Thoracic aorta (tissue), 2 donors: ENCODE measurements at places on chromosomes 7 and 10.

GRCh38 chr10:122311716-122312115 is 40.6 kb downstream of the BTBD16 start:
- DNase-seq = no peak
- no peak overlapping the region for H3K4me3 ChIP-seq
- no peaks in the 10 kb centered on the region for H3K27me3 ChIP-seq

DNA sequence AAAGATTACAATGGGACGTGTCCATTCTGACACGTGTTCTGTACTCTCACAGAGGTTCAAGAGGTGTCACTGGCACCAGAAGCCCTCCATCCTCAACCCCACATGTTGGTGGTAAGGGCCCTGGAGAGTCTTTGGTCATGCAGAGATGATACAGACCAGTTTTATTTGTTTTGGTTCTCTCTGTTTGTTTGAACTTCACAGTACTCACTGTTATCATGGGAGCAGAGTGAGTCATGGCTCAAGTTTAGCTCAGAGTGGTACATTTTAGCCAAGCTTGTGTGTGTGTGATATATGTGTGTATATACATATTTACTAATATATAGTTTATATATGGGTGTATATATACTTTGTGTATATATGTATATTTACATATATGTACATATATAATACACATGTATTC is 935.6 kb downstream of the GRID1 start:
- no peaks in the 10 kb centered on the region for H3K4me1 ChIP-seq
- H3K27me3 ChIP-seq = no peaks in the 10 kb centered on the region
- no peak for DNase-seq
- H3K27ac ChIP-seq = no peak overlapping the region
- H3K4me3 ChIP-seq = no peak overlapping the region

GRCh38 chr7:55969391-55969790 is 5.0 kb downstream of the NIPSNAP2 start:
- no peaks in the 10 kb centered on the region for H3K4me1 ChIP-seq
- H3K4me3 ChIP-seq = no peak overlapping the region
- DNase-seq = no peak
- no peaks in the 10 kb centered on the region for H3K36me3 ChIP-seq
- no peak overlapping the region for H3K27ac ChIP-seq

DNA sequence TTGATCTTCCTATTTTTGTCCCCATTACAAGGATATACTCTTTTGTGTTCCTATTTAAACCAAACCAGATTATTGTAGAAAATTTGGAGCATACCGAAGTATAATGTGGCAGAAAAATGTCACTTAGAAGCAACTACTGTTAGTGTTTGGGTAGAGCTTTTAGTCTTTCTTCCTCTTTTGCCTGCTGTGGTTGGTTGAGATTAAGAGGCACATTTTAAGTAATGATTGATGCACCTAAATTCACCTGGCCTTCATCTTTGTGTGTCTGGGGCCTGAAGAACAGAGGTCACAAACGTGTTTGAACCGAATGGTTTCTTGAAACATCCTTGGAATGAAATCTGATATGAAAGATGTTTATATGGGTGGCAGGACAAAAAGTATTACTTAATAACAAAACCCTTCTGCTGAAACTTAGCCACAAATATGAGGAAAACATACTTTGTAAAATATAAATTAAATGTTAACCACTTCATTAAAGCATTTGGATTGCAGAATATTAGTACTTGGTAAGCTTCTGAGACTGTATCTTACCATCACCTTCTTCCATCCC is 2.6 kb downstream of the BPGM start:
- H3K4me1 ChIP-seq = peaks cover 3% of the 10 kb centered on the region
- H3K4me3 ChIP-seq = no peak overlapping the region
- no peaks in the 10 kb centered on the region for H3K27me3 ChIP-seq

- no peaks in the 10 kb centered on the region for H3K27me3 ChIP-seq
- H3K27ac ChIP-seq = no peak overlapping the region
- peaks cover 11% of the 10 kb centered on the region for H3K4me1 ChIP-seq
- H3K4me3 ChIP-seq = no peak overlapping the region
These were observed 213.6 kb upstream of the FZD1 start for GRCh38 chr7:91050677-91051076.

GRCh38 chr7:125563557-125563956 is 633.9 kb upstream of the POT1 start:
- H3K36me3 ChIP-seq = no peaks in the 10 kb centered on the region
- no peaks in the 10 kb centered on the region for H3K27me3 ChIP-seq
- DNase-seq = no peak

DNA sequence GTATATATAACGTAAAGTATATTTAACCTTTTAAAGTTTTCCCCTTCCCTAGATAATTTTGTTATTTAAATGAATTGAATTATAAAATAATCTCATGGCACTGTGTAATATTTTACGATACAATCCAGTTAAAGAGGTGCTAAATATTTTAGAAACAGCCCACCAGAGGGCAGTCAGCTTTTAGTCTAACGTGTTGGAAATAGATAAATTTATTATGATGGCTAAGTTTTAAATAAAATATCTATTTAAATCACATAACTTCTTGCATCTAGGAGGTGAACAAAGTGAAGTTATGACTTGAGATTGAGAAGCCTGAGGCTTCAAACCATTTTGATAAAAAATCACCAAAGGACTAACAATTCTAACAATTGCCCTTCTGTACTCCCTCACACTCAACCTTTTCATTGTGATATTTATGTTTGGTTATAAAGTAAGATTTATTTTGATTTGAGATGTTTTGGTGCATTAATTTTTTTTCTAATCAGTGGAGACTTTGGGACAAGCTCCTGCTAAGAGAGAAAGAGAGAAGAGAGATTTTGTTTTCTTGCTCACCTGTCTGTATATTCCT is 171.5 kb upstream of the SP4 start:
- DNase-seq = no peak
- no peak overlapping the region for H3K27ac ChIP-seq

DNA sequence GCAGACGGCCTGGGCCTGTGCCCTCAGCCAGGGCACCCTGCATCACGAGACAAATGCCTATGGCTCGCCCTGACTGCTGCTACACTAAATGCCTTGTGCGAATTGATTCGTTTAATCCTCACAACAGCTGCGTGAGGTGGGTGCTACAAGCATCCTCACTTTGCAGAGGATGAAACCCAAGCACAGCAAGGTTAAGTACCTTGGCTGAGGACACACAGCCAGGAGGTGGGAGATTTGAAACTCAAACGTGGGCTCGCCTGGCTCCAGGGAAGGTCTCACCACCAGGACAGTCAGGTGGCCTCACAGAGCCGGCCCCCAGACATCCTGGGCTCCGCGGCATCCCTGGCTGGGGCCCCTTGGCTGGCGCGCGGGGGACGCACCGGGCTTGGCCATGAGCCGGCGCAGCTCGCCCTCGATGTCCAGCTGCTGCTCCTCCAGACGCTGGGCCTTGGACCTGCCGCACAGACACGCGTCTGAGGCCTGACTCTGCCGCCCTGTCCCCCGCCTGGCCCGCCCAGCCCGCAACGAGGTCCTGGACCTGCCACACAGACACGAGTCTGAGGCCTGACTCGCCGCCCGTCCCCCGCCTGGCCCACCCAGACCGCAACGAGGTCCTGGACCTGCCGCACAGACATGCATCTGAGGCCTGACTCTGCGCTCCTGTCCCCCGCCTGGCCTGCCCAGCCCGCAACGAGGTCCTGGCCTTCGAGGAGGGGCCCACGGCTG is 22.0 kb downstream of the MICALL2 start:
- H3K36me3 ChIP-seq = peaks cover 18% of the 10 kb centered on the region
- DNase-seq = no peak
- no peak overlapping the region for H3K4me3 ChIP-seq
- H3K27me3 ChIP-seq = no peaks in the 10 kb centered on the region
- H3K4me1 ChIP-seq = no peaks in the 10 kb centered on the region
- no peak overlapping the region for H3K27ac ChIP-seq

GRCh38 chr10:99708428-99709012 is 23.4 kb downstream of the COX15 start:
- no peak overlapping the region for H3K27ac ChIP-seq
- no peak overlapping the region for H3K4me3 ChIP-seq
- DNase-seq = no peak
- no peaks in the 10 kb centered on the region for H3K27me3 ChIP-seq
- H3K36me3 ChIP-seq = peaks cover 16% of the 10 kb centered on the region

DNA sequence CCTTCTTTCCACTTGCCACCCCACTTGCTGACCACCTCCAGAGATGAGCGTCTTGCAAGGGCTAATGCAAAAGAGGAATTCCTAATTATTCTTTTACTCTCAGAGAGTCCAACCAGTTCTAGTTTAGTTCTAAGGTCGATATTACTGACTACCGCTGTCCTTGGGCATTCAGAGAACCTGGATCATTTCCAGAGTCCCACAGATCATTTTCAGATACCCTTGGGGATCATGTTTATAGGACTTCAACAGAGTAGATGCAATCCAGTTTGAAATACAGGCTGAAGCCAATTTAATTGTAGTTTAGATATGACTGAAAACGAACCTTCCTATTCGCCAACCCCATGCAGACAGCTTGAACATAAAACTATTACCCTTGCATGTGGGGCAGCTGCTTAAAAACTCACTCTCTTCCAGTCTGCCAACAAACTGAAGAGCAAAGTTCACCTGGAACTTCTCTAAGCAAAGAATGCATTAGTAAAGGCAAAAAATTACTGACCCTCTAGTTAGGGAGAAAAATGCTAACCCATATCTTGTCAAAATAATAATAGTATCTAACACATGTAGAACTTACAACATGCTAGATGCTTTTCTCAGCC is 22.4 kb downstream of the CFAP69 start:
- no peaks in the 10 kb centered on the region for H3K36me3 ChIP-seq
- no peaks in the 10 kb centered on the region for H3K27me3 ChIP-seq
- H3K4me3 ChIP-seq = peak overlapping the region; percentile 38
- DNase-seq = no peak

GRCh38 chr10:97427571-97428179 is 1.7 kb downstream of the PGAM1 start:
- peak overlapping the region; percentile 93 for H3K4me3 ChIP-seq
- H3K4me1 ChIP-seq = peaks cover 23% of the 10 kb centered on the region
- DNase-seq = no peak
- no peaks in the 10 kb centered on the region for H3K27me3 ChIP-seq

GRCh38 chr10:24451325-24451820 is 242.4 kb downstream of the KIAA1217 start:
- H3K27ac ChIP-seq = peak overlapping the region; percentile 32
- peaks cover 30% of the 10 kb centered on the region for H3K4me1 ChIP-seq
- H3K36me3 ChIP-seq = no peaks in the 10 kb centered on the region

- H3K27ac ChIP-seq = no peak overlapping the region
- H3K27me3 ChIP-seq = no peaks in the 10 kb centered on the region
- H3K36me3 ChIP-seq = no peaks in the 10 kb centered on the region
These were observed 4.0 kb upstream of the SH3PXD2A start for GRCh38 chr10:103859161-103860086.

DNA sequence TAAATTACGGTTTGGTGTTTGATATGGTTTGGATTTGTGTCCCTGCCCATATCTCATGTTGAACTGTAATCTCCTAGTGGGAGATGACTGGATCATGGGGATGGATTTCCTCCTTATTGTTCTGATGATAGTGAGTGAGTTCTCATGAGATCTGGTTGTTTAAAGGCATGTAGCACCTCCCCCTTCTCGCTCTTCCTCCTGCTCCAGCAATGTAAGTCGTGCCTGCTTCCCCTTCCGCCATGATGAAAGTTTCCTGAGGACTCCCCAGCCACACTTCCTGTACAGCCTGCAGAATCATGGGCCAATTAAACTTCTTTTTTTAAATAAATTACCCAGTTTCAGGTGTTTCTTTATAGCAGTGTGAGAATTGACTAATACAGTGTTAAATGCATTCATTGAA is 116.6 kb downstream of the DOCK4 start:
- H3K4me1 ChIP-seq = peaks cover 13% of the 10 kb centered on the region
- no peak overlapping the region for H3K27ac ChIP-seq
- H3K27me3 ChIP-seq = no peaks in the 10 kb centered on the region
- no peak for DNase-seq
- H3K36me3 ChIP-seq = no peaks in the 10 kb centered on the region

GRCh38 chr7:30012757-30013156 is 13.7 kb downstream of the FKBP14 start:
- no peaks in the 10 kb centered on the region for H3K27me3 ChIP-seq
- H3K36me3 ChIP-seq = no peaks in the 10 kb centered on the region
- DNase-seq = no peak
- H3K27ac ChIP-seq = no peak overlapping the region

DNA sequence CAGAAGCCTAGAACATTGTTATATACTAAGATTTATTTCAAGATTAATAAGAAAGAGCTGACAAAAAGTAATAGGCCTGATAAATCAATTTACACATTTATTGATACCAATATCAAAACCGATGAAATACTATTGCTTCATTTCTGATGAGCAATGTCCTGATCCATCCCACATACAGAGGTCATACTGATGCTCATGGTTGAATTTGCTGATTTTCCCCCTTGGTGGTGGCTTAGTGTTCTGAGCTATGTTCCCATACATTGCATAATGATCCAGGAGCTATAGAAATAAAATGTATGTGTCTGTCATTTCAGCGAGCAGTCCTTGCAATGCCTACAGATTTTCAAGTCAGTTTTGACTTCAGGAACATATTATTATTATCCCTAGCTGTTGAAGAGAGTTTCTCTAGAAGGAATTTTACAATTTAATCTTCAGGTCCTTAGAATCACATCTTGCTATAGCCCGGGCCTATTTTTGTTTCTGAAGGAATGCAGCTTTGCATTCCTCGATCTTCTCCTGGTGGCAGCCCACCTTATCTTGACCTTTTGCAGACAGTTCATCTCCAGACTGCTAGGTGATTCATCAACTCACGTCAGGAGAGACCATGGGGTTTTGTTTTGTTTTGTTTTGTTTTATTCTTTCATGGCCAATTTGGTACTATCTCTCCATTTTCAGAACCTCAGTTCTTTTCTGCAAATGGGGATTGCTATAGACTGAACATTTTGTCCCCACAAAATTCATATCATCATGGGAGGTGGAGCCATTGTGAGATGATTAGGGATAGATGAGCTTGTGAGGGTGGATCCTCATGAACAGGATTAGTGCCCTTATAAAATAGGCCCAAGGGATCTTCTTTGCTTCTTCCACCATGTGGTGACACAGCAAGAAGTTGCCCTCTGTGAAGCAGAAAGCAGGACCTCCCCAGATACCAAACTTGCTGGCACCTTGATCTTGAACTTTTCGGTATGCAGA is 465.6 kb upstream of the IGFBP3 start:
- H3K27ac ChIP-seq = no peak overlapping the region
- no peaks in the 10 kb centered on the region for H3K27me3 ChIP-seq
- no peak overlapping the region for H3K4me3 ChIP-seq
- H3K36me3 ChIP-seq = no peaks in the 10 kb centered on the region
- DNase-seq = no peak

DNA sequence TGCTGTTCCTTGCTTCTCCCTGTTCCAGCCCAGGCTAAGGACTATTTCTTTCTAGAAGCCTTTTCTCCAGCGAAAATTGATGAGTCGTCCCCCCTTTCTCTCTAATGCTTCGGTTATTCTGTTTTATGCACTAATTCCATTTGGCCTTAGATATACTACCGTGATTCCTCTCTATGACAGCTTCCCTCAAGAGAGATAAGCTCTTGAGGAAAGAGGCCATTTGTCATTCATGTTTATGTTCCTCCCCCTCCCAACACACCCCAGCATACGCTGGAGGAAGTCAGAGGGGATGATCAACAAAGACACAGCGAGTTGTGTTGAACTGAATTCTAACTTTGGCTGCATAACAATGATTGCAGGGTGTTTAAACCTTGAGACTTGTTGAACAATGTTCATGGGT is 198.8 kb downstream of the BMPER start:
- H3K4me1 ChIP-seq = no peaks in the 10 kb centered on the region
- no peaks in the 10 kb centered on the region for H3K36me3 ChIP-seq
- H3K4me3 ChIP-seq = no peak overlapping the region
- H3K27me3 ChIP-seq = no peaks in the 10 kb centered on the region
